ENCODE measurements at places on chromosomes 4 and X.
A peak's percentile ranks its signal among the peaks of the same experiment; 100 is the strongest.

DNA sequence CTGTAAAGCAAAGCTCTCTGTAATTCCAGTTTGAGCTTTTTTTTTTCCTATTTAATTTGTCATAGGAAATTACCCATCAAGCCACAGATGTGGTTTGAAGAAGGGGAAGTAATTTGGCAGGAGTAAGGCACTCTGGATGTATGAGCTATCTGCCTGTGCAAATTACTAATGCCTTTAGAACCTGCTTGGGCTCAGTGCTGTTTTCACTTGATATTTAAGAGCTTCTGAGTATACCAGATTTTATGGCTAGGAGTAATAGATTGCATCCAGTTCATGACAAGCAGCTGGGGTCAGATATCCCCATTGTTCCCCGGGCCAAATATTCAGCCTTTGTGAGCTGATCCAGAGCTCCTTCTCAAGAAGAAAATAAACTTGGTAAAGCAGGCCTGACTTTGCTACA is 89.1 kb downstream of the DCAF8L2 start:
- no peak for DNase-seq

GRCh38 chr4:89303177-89303576 is 4.4 kb downstream of the GPRIN3 start:
- peak; percentile 90 for DNase-seq

- DNase-seq = peak; percentile 77
Measured at GRCh38 chr4:128191115-128191781, 96.4 kb downstream of the PGRMC2 start.

GRCh38 chr4:126614356-126614855 is 1018.4 kb upstream of the INTU start:
- no peak for DNase-seq

DNA sequence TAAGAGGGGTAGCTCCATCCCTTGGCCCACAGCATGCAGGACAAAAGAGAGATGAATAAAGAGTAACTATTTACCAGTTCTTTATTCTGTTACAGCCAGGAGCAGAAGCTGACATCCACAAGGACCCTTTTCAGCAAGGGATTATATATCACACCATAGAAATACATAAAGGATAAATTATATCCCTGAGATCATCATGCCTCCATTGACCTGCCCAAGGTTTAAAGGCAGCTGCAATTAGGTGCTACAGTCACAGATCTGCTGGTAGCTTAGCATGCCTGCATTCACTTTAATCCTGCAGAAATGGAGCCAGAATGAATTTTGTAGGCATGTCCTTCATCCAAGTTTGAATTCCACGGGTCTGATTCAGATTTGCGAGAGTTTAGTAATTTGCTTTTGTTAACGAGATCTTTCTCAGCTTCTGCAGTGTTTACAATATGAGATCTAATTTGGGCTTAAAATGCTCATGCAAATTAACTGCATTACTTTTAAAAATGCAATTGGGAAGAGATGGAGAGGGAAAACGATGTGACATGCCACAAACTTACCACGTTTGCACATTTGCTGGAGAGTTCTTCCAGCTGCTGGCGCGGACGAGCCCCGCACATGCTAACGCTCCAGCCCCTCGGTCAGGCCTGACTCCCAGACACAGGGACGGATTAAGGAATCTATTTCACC is 327.0 kb upstream of the NOCT start:
- DNase-seq = no peak

- no peak for DNase-seq
Measured at GRCh38 chr4:138010639-138011038, 231.5 kb downstream of the SLC7A11 start.

DNA sequence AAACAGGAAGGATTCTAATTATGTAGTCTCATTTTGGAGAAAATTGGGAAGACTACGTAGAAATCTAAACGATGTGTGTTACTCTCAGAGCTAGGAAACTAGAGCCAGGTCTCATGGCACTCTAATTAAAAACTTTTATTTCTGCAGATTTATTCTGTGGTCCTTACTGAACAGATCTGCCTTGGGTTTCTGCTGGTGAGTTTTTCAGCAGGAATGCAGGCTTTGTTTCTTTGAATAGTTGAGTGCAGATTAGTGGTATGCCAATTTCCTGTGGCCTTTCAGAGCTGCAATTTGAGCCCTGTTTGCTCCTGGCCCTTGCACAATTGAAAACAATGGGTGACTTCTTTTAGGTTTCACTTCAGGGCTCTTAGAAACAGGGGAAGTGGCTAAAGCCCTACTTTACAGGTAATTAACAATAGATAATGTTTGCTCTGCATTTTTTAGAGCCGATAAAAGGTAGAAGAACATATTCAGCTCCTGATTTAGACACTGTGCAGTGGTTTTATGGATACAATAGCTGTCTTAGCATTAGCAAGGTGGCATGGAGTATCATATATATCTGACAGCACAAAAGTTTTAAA is 21.8 kb downstream of the SPRY1 start:
- DNase-seq = no peak
